ENCODE measurements at places on chromosomes 11 and 22.

GRCh38 chr11:125625225-125625629 is 264 bp downstream of the CHEK1 start:
- DNase-seq, result no peak

DNA sequence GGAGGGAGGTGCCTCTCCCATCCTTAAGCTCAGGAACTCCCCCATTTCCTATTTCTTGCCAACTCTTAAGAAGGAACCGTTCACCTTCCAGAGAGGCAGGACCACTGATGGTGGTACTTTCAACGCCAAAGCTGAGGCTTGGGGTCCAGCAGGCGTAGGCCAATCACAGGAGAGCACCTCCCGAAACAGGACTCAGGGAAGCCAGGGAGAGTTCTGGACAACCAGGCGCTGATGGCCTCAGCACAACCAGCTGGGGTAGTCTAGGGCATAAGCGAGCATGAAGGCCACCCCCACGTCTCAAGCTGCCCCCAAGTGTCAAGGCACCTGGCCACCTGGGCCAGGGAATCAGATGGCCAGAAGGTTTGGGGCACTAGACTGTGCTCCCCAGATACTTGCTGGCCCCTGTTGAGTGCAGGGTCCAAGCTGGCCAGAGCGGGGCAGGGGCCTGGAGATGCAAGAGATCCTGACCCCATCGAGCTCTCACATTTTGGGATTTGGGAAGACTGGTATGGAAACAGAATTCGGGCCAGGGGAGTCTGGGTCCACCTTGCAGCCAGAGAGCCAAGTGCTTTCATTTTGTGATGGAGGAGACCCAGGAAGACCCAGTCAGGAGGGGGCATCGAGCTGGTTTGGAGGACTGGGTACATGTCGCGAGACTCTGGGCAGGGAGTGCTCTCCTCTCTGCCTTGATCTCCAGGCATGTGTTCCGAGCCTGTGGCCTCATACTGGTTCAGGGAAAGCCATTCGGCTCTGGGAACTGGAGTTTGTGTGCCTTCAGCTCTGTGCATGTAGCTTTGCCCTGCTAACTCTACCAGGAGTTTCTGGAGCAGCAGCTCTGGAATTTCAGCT is 926 bp downstream of the CD6 start:
- DNase-seq, result no peak

DNA sequence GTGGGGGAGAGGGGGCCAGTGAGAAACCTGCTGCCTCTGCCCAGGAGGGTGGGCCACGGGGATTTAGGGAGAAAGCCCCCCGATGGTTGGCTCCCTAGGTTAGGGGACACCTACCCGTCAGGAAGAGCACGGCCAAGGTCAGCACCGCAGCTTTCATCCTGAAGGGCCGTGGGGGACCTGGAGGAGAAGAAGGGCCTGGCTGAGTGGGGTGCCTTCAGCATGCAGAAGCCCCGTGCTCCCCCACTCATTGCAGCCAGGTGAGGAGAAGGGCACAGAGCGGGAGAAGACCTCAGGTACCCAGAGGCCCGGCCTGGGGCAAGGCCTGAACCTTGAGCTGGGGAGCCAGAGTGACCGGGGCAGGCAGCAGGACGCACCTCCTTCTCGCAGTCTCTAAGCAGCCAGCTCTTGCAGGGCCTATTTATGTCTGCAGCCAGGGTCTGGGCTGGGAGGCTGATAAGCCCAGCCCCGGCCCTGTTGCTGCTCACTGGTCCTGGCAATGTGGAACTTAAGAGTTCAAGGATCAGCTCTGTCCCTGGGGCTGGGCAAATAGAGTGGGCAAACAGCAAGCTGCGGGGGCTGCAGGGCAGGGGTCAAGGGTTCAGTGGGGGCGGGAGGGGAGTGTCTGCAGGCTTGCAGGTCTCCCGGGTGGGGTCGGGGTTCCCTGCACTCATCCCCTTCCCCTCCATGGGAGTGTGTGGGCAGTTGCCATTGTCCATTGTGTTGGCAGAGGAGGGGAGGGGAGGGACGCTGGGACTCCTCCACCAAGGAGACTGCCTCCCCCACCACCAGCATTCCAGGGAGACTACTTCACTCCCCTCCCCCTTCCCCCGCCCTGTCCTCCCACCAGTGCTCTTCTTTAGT is at the start of gene APOA1:
Gene APOA1 (minus strand): TSS at position 392 of the 861 bp plus-strand sequence. CDS start 235 bp downstream, at position 157.
- no peak for DNase-seq

DNA sequence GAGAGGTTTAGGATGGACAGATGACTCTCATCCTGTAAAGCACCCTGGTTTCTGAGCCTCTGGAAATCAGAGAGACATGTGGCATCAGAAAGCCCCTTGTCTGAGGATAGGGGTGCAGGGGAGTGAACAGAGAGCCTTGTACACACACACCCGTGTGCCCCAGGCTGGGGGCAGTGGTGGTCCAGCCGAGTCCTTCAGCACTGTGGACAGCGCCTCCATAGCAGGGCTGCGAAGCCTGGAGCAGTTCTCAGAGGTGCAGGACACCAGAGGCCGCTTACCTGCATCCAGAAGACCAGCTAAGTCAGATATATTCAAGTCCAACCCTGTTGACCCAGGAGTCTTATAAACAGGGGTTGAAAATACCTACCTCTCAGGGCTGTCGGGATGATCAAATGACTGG is 11.5 kb upstream of the IGSF9B start:
- no peak for DNase-seq

DNA sequence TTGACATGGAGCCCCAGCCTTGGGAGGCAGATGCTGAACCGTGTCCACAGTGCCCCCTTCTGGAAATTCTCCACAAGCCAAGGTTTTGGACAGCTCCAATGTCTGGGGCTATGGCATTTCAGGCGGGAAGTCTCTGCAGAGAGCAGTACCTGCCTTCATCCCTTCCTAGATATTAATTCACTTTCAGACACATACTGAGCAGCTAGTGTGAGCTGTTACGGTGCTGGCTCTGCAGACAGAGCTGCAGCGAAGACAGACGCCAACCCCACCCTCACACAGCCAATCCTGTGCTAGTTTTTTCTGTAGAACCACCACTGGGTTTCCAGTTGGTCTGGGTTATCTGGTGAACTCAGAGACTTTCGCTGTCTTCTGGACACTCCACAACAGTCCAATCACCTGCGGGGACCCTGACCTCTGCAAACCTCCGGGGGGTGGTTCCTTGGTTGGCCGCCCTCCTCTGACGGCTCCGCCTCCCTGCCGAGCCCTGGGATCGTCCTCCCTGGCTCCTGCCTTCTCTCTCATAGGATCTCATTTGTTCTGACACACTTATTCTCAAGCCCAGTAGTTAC is 9.1 kb downstream of the LMF2 start:
- no peak for DNase-seq

- DNase-seq, result no peak
These were observed 21.8 kb downstream of the TSPAN18 start for GRCh38 chr11:44748606-44749005.

GRCh38 chr22:23997092-23997491 is 8.2 kb downstream of the GSTT4 start:
- no peak for DNase-seq

DNA sequence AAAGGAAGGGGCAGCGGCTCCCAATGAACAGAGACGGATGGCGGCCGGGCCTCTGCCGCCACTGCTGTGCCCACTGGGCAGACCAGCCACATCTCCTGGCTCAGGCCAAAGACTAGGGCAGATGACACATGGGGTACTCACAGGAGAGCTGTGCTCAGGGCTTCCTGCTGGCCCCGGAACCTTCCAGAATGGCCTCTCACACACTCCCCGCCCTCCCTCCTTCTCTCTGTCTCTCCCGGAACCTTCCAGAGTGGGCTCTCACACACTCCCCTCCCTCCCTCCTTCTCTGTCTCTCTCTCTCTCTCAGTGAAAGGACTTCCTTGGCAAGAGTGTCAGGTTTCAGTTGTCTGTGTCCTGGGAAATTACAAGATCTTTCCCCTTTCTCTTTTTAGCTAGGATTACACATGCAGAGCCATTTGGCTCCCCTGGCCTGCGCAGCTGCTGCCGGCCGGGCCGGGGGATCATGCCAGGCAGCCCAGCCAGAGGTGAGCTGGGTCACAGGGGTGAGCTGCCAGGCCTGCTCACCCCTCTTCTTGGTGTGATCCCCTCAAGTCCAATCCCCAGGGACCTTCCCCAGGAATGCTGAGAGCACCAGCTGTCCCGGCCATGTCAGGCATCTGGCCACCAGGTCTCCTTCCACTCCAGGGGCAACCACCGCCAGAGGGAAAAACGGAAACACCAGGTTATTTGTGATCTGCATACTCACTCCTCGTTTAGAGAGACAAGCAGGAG is 45.3 kb upstream of the ADA2 start:
- no peak for DNase-seq

DNA sequence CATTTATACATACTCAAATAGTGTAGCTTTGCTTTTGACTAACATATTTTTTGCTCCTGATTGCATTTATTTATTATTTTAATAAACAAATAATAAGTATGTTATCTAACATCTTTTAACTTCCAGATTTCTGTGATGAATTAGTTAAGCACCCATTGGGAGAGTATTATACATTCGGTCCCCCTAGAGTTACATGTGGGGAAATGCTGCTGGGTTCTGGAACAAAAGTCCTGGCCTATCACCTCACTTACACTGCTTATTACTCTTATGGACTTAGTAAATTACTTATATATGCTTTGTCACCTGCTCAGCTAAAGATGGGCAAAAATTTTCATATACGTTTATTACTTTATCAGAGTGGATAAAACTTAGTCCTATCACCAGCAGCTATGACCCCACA is 1163.0 kb downstream of the FAM181B start:
- DNase-seq, result no peak

- DNase-seq, result no peak
These were observed 3898.2 kb upstream of the OR11H1 start for GRCh38 chr22:11629661-11630385.

DNA sequence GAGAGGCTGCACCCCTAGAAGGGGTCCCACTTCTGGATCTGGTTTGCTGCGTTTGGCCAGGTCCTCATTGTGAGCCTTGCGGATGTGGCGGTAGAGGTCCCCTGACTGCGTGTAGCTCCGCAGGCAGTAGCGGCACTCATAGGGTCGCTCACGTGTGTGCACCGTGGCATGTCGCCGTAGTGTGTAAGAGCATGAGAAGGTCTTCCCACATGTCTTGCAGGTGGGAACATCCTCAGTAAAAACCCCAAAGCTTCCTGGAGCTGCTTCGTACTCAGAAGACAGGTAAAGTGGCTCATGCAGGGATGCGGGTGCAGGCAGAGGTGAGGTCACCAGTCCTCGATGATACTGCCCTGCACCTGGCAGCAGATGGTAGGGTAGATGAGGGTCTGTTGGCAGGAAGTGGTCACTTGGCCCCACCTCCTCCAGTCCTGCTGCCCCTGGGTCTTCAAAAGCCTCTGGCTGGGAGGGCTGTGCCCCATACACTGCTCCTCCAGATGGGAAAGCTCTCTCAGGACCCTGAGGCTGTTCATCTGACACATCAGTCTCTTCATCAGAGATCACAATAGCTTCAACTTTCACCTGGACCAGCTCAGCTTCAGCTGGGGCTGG is 1.7 kb downstream of the ZBTB3 start:
- DNase-seq, result no peak

DNA sequence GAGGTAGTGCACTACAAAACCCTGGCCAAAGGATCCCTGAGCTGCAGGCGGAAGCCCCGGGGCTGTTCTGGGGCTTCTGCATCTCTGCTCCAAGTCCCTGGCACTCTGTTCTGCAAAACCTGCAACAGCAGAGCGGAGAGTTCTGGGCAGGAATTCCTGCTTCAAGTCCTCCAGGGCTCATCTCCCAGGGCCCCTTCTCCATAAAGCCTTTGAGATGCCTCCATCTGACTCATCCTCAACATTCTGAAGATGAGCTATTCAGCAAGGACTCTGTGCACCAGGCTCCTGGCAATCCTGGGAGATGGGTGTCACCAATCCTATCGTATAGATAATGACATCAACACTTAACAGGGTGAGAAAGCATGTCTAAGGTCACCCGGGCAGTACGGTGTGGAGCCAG is 19.3 kb downstream of the SYN3 start:
- no peak for DNase-seq

DNA sequence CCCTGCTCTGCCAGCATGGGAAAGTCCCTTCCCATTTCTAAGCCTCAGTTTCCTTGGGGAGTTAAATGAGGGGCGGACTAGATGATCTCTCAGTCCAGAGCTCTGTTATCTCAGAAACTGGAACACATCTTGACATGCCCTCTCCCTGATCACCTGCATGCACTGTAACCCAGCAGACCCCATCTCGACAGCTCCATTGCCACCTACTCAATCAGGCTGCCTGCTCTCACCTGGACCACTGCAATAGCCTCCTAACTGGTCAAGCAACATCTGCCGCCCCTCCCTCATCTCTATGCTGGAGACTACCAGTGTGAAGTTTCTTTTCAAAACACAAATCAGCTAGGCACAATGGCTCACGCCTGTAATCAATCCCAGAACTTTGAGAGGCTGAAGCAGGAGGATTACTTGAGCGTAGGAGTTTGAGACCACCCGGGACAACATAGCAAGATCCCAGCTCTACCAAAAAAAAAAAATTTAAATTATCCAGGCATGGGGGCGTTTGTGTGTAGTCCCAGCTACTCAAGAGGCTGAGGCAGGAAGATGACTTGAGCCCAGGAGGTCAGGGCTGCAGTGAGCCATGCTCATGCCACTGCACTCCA is 22.2 kb downstream of the LRRC55 start:
- DNase-seq, result no peak

DNA sequence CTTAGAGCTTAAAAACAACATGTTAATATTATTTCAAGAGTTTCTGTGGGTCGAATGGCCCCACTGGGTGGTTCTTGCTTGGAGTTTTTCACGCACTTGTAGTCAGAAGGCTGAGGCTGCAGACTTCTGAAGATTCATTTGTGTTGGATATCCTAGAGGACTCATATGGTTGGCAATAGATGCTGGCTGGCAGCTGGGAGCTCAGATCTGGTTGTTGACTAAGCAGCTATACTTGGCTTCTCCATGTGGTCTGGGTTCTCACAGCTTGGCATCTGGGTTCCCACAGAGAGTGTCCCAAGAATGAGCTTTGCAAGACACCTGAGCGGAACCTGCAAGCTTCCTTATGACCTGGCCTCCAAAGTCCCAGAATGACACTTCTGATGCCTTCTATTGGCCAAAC is 163.9 kb upstream of the ZC3H12C start:
- no peak for DNase-seq

DNA sequence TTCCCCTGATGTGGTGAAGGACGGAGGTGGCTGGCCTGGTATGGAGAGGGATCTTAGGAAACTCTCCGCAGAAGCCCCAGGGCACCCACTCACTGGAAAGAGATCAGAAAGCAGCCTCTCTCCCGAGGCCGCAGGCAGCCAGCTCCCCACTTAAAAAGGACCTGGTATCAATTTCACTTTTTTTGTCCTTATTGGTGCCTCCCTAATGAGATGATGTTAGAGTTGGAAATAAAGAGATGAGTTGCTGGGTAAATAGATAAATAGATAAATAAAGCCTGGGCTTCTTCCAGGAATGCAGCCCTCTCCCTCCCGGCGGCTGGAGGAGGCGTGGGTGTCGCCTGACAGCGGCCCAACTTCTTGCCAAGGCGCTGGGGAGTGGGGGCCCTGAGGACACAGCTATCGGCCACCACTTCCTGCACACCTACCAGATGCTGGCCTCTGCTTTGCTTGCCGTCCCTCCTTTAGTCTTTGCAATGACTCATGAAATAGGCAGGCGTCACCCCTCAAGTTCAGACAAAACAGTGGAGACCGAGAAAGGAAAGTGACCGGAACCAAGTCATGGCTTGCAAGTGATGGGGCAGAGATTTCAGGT is 42.9 kb downstream of the LINC01488 start:
- DNase-seq, result no peak

Data from NCI-H1436 treated with DMSO at 0.1 percent for 48 hours (cell line).